GM12891 (cell line): ENCODE measurements at places on chromosomes 16 and 17.

DNA sequence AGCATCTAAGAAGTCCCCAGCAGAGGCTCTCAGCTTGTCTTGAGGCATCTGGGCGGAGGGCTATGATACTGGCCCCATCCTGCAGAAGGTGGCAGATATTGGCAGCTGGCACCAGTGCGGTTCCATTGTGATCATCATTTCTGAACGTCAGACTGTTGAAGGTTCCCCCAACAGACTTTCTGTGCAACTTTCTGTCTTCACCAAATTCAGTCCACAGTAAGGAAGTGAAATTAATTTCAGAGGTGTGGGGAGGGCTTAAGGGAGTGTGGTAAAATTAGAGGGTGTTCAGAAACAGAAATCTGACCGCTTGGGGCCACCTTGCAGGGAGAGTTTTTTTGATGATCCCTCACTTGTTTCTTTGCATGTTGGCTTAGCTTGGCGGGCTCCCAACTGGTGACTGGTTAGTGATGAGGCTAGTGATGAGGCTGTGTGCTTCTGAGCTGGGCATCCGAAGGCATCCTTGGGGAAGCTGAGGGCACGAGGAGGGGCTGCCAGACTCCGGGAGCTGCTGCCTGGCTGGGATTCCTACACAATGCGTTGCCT, at the start of gene CIITA:
TSS of gene CIITA (plus strand) at position 404 of the 543 bp plus-strand sequence. CDS start at position 533, 129 bp downstream.
- DNase-seq, result peak; percentile 58

GRCh38 chr17:62592341-62593099, 35.0 kb upstream of the MRC2 start:
- no peak for DNase-seq

DNA sequence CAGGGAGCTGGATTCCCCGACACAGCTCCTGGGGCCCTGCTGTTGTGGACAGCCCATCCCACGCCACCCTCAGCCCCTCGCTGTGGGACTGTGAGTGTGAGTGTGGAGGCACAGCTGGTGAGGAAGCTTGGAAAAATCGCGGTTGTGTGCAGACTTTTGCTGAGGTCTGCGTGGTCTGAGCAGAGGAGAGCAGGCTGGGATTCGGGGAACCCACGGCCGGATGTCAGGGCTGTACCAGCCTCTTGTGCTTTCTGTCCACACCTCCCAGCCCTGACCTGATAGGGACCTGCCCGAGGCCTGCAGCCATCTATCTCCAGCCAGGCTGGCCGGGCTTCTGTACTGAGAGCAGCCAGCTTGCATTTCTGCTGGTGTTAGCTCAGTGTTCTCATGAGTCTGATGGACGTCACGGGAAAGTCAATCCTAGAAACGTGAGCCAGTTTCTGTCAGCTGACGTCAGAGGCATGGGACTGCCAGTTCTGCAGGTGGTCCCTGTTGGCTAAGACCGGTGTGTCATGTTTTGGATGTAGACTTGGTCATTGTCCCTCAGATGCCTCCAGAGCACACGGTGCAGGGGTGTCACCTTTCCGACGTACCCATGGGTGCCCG, 72.8 kb upstream of the ZNF750 start:
- DNase-seq, result no peak

GRCh38 chr16:15765880-15766279, 90.9 kb downstream of the MYH11 start:
- DNase-seq, result peak; percentile 57

- DNase-seq, result no peak
Observed at GRCh38 chr16:89050868-89051311, 42.8 kb upstream of the ACSF3 start.

DNA sequence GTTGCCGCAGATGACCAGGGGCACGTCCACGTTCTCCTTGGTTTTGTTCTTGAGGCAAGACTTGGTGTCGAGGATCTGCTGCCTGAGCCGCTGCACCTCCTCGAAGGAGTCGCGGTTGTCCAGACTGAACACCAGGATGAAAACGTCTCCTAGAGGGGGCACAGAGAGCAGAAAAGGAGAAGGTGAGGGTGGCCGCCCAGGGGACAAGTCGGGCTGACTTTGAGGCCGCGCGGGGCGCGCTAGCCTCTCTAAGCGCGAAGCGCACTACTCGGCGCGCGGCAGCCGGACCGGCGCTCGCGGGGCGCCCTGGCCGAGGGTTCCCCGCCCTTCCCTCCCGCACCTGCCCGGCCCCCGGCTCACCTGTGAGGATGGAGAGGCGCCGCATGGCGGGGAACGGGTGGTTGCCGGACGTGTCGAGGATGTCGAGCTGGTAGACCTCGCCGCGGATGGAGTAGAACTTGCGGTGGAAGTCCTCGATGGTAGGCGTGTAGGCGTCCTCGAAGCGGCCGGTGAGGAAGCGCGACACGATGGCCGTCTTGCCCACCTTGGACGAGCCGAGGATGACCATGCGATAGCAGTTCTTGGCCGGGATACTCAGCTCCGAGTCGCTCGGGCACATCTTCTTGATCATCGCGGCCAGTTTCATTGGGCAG, 533 bp downstream of the RASD1 start:
- no peak for DNase-seq

DNA sequence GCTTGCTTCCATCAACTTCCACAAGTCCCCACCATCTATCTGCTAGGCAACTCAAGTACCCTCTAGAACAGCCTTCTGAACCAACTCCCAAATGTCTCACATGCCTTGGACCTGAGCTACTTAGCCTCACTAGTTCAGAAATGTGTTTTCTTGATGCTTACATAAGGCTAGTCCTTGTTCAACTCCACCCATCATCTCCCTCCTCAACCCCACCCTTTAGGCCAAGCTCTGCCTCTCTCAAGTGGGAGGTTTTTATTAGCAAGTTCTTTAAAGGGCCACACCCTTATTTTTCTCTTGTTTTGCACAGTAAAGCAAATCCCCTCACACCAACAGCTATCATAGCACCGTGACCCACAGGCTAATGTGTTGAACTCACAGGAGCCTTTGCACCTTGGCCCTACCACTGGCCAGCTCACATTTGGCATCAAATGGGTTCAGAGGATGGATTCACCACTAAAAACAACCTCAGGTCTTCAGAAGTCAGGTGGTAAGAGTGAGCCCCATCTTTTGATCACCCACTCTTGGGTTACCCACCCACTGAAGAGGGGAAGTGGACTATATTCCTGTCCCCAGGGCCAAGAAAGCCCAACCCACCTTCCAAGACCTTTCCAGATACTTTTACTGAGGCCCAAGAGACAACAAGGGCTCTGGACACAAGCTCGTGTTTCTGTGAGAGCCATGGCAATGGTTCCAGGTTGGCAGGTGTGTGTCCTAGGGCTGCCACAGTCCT, 12.2 kb downstream of the PIK3R5 start:
- no peak for DNase-seq

- DNase-seq, result no peak
Observed at GRCh38 chr17:28706471-28707338, 5.0 kb downstream of the PROCA1 start.

DNA sequence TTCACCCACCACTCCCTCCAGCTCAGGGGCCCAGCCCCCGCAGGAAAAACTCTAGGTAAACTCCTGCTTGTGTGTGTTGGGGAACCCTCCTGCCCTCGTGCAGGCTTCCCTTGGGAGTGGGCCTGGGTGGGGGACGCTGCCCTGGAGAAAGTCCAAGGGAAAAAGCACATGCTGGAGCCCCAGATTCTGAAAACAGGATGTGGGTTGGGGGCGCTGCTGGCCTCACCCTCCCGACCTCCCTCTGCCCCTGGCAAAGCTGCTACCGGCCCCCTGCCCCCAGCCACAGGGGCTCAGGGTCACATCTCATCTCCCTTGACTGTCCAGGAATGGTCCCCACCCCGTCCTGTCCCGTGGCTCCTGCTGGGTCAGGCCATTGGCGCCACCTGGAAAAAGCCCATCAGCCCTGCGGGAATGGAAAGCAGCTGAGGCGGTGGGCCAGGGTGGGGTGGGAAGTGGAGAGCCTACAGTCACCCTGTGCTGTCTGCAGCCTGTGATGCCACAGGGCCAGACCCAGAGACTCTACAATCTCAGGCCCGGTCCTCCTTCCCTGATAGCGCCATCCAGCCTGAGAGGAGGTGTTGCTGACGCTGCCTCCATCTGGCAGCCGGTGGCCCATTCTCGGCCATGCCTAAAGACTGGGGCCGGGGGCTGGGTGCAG, 2.5 kb upstream of the GJD3 start:
- DNase-seq, result no peak

GRCh38 chr17:6426356-6427101, 8.4 kb downstream of the AIPL1 start:
- DNase-seq, result no peak
